Stimulated activated CD8-positive, alpha-beta memory T cell treated with anti-CD3 and anti-CD28 coated beads, Interleukin-7, amount 100 ng/mL, for 4 hours (primary cell): ENCODE measurements at places on chromosomes 13 and 19.

DNA sequence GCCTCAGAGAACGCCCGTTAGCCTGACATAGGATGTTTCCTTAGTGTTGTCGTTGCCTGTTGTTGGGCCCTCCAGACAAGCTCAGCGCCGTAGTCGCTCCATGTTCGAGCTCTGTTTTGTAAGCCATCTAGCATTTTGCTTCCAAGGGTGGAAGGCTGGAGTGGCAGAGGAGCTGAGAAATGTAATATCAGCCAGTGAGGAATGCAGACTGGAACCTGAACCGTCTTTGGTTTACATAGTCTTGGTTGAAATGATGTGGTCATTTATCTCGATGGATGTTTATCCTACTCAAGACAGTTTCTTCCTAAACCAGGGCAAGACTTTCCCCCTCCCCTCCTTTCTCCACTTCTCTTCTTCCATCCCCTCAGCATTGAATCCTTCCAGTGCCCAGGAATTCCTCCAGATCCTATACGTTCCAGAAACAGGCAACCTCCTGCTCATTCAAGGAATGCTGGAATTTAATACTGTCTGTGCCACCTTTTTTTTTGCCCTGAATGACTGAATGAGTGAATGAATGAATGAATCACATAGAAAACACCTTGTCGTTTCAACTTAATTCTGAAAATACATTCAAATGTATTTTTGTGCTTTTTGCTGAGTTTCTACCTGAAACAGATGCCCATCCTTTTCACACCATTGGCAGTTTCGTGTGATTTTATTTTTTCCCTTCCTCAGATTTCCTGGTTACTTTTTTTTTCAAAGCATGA lies 109.5 kb upstream of the MBNL2 start:
- no peak for DNase-seq

- no peak for DNase-seq
Observed at GRCh38 chr13:32850316-32851052, 165.7 kb upstream of the KL start.

DNA sequence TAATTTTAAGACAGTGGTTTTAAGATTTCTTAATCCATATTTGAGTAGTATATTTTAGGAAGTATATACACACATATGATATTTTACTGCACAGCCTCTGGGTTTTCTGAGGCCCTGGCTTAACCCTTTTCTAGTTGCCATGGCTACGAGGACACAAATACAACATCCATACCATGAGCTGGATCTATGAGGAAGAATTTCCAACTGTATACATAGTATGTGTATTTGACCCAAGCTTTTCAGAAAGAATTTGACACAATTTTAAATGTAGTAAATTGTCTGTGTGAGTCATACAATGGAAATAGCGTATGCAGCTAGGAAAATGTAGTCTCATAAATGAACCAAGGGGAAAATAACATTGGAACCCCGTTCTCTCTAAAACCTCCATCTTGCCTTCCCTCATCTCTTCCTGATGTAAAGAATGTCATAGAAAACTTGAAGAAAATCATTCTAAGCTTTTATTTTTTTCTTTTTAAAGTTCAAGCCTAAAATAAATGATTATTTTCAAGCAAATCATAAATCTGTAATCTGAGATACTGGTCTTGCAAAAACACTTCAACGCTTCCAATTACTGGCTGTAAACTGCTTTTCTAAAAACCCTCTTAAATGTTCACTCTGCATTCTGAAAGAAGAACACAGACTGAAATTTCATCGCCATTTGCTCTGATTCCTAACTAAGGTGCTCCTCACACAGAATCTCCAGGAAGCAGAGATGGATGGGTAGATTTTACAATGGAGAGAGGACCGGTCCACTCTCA lies 172.4 kb downstream of the LACC1 start:
- DNase-seq: no peak

- no peak for DNase-seq
Observed at GRCh38 chr13:50646070-50646469, 197.4 kb downstream of the DLEU7 start.

DNA sequence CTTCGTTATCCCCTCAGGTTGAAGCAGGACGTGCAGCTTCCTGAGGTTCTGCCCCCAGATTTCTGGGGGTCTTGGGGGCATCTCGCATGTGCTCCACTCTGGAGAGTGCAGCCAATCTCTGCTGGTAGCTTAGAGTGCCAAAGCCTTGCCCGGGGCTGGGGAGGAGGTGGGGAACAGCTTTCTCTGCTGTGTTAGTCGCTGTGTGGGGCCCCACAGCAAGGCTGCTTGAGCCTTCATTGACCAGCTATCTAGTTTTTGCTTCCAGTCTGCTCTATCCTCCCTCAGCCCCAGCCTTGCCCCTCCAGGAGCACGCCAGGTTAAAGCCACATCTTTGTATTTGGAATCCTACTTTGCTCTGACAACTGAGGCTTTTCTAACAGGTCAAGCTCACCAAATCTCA lies 32.0 kb upstream of the MEDAG start:
- DNase-seq: no peak

GRCh38 chr13:71772361-71772760 lies 94.6 kb downstream of the DACH1 start:
- no peak for DNase-seq

DNA sequence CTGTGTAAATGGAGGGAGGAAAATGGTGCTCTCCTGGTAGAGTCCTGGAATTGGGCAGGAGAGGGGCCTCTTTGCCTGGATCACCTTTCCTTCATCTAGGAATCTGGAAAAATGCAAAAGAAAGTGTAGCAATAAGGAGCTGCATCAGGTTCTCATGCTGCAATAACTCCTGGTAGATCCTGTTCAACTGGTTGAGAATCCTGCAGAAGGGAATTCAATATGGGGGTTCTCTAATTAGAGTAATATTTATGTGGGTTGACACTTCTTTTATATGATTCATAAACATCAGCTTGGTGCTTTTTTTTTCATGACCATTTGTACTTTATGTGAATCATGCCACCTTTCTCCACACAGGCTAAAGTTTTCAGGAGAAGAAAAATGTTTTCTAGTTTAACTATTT lies 9.5 kb upstream of the NUDT15 start:
- DNase-seq: no peak
